HT-29 (cell line): ENCODE measurements at places on chromosomes 4 and X. TPM values are rescaled to one million over a fixed set of nuclear protein-coding genes. Genes with fewer than 3 reads are reported as not detected.

Gene CHRNA9
- not detected in 2 replicates for total RNA-seq

- DNase-seq: no peak
Measured at GRCh38 chrX:34371754-34372153, 239.6 kb upstream of the FAM47A start.

- DNase-seq: peak; percentile 45
Measured at GRCh38 chr4:143202824-143203223, 18.1 kb downstream of the USP38 start.

DNA sequence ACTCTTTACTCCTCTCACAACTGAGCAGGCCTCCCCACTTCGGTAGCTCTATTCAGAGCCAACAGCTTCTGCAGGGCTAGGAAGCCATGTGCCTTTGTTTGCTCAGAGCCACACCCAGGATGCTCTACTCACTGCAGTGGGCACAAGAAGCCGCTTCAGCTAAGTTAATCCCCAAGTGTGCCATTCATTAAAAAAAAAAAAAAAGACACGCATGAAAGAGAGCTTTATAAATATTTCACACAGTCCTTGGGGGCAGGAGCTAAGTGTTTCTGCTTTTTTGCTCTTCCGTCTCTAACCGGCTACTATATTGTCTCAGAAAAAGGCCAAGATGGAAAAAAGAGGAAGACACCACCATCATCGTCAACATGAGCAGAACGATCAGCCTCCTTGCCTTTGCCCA, 8.1 kb downstream of the CRMP1 start:
- no peak for DNase-seq

- no peak for DNase-seq
Measured at GRCh38 chr4:54958236-54958635, 167.2 kb downstream of the KDR start.

Gene REELD1
- total RNA-seq: not detected in 2 replicates

DNA sequence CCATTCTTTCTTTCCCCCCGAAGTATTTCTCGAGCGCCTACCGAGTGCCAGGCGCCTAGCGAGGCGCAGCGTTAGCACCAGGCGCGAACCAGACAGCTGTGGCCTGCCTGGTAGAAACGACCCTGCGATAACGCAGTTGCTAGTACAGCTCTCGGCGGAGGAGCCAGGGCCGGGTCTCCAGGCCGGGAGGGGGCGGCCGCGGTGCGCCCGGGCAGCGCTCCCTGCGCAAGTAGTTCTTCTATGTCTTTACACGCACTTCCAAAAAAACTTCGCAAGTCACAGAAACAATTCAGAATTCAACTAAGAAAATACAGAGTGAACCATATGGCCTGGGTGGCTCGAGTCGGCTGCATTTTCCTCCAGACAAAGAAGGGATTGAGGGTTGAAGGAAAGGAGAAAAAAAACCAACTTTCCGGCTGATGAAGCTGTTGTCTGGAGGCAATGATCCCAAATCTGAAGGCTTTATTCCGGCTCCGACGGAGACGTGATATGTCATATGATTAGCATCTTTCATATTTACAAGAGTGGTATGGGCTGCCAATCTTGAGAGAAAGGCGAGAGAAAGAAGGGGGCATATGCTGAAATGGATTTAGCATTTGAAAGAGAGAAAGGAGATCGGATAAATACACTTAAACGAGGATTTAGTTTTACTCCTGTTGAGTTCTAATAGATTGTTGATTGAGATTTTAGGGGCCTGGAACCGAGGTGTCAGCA, 7.2 kb upstream of the NEUROG2 start:
- DNase-seq: no peak

Gene MUC7
- total RNA-seq: not detected in 2 replicates

DNA sequence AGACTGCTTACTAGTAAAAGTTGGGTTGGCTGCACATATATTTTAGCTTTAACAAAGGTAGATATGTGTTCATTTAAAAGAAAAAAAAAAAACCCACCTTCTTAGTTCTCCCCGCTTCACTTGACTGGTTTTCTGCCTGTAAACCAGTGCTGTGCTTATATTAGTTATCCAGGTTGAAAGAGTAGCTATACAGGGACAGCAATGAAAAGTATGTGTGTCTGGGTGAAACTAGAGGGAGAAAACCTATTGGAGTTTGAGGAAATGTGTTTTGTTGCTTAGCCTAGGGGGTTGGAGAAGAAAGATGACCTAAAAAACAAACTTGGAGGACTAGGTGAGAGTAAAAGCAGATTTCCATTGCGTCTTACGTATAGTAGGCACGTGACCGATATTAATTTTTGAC, 4.5 kb downstream of the JADE1 start:
- no peak for DNase-seq

DNA sequence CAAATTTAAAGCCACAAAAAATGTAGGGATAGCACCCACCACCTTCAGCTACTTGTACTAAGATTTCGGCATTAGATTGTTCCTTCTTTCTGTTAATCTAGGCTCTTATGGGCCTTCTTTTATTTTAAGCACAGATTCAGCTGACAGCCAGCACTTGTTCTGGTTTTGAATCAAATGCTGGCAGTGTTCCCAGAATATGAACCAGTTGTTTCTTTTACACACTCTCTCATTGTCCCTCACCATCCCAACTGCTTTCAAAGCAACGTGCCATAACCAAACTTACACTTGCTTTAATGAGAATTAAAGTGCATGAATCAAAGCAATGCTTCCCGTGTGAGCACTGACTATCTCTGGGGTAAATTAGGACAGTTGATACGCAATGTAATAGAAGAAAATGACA, 744.5 kb upstream of the FAM241A start:
- no peak for DNase-seq

- DNase-seq: no peak
Measured at GRCh38 chr4:151035328-151035727, 20.2 kb upstream of the LRBA start.

Gene USP17L20
- not detected in 2 replicates for total RNA-seq
